ENCODE measurements at places on chromosomes 16 and 17.

DNA sequence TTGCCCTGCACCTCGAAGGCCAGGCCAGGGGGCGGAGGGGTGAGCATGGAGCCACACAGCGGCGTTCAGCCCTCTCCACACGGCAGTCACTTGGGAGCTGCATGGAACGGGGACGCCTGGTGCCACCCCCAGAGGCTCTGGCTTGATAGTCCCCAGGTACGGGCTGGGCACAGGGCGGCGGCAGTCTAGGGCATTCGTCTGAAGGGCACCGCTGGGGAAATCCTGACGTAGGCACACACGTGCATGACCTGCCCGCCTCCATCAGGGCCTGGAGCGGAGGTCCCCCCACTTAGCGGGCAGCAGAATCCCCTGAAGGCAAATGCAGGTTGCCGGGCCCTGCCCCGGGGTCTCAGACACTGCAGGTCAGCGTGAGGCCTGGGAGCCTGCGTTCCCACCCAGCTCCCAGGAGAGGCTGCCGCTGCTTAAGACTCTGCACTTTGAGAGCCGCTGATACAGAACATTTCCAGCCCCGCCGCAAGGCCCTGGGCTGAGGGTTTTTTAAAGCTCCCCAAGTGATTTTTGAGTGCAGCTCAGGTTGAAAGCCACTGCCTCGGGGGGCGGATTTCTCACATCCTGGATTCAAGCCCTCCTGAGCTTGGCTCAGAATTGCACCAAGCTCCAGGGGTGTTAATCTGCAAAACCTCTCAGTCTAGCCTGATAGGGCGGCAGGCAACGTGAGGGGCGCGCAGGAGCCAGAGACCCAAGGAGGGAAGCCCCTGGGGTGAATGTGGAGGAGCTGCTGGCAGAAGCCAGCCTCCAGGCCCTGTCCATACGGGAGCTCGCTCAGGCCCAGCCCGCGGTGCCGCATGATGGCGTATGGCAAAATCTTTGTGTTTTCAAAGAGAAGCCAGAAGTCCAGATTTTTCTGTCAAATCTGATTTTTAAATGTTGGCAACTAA lies 182.3 kb upstream of the GSE1 start:
- no peak for DNase-seq

DNA sequence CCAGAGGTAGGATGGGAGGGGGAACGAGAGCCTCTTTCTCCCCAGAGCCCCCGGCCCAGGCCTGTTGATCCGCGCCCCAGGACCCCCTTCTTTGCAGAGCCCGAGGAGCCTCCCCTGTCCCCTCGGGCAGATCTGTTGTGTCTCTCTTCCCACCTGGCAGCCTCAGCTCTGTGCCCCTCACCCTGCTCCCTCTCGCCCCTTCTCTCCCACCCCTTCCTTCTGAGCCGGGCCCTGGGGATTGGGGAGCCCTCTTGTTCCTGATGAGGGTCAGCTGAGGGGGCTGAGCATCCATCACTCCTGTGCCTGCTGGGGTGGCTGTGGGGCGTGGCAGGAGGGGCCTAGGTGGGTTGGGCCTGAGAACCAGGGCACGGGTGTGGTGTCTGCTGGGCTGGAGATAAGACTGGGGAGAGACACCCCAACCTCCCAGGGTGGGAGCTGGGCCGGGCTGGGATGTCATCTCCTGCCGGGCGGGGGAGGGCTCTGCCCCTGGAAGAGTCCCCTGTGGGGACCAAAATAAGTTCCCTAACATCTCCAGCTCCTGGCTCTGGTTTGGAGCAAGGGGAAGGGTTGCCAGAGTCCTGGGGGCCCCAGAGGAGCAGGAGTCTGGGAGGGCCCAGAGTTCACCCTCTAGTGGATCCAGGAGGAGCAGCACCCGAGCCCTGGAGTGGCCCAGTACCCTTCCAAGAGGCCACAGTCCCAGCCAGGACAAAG lies 65.4 kb downstream of the MRC2 start:
- no peak for DNase-seq

- DNase-seq: no peak
These were observed 15.4 kb downstream of the PLLP start for GRCh38 chr16:57268804-57269800.

DNA sequence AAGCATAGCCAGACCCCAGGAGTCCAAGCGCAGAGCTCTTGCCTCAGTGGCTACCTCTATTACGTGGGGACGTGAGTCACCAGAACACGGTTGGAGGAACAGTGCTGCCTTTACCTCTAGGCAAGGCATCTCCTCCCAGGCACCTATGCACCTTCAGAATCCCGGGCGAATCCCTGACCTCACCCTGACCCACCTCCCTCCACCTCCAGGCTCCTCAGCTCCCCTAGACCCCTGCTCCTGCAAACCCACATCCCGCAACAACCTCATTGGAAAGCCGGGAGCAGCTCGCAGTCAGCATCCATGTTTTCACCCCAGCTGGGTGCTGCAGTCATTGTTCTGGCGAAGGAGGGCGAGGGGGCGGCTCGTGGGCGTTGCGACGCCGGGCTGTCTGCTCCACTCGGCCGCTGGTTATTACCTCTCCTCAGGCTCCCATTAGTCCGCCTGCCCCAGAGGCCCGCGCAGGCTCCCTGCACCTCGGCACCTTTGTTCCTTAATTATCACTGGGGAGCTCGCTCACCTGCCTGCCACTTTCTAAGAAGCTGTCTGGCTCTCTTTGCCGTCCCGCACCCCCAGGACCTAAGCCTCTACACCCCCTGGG lies 24.6 kb upstream of the DLX4 start:
- DNase-seq: no peak

DNA sequence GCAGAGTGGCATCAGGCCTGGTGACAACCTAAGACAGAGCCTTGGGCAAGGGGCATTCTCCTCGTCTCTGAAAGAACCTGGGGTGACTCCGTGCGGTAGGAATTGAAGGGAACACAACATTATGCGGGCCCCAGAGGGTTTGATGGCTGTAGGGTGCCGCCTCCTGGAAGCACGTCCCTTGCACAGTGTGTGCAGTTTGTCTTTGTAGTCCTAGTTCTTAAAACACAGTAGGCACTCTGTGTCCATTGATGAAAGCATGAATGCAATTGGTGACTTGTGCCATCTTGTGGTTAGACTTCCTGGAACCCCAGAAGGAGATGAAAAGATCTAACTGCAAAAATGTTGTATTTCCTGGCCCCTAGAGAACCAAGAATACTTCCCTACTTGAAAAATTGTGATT lies 279.8 kb downstream of the UTP18 start:
- no peak for DNase-seq

GRCh38 chr17:2481760-2482159 lies 29.9 kb downstream of the METTL16 start:
- DNase-seq: no peak

DNA sequence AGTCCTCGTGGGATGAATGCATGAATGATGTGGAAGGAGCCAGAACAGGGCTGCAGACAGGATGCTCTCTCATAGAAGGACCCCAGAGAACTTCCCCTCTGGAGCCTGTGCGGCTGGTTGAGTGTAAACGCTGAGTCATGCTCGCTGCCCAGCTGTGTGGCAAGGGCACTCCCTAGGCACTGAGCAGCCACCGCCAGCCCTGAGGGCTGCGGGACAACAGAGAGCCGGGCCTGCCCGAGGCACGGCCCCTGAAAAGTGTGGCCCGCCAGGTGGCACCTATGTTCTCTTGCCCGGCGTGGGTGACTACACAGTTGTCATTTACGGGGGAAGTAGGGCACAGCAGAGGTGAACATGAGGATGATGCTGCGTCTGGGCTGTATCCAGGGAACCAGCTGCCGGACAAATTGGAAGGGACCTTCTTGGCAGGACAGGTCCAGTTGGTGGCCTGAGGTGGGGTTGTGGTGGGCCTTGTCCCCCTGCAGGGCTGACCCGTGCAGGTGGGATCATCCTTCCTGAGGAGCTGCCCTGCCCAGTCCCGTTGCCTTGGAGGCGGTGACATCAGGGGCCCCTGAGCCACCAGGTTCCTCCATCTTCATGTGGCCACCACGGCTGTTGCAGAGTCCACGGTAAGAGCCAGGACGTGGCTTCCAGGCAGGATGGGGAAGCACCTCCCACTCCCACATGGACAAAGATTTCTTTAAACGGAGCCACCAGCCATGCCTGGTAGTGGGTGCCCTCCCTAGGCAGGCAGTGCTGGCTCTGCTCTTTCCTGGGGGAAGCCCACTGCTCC lies 94.8 kb upstream of the CBX4 start:
- no peak for DNase-seq

DNA sequence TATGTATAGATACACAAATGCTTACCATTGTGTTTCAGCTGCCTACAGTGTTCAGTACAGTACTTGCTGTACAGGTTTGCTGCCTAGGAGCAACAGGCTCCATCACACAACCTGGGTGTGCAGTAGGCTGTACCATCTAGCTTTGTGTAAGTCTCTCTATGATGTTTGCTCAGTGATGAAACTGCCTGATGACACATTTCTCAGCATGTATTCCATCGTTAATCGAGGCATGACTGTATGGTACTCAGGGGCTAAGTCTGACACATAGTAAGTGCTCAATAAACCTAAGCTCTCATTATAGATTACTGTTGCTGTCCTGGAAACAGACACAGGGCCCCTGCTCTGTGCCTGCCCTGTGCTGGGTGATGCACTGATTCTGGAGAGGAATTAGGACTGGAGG lies 18.1 kb downstream of the KCNJ12 start:
- DNase-seq: no peak

GRCh38 chr16:54110016-54110981 lies 176.3 kb downstream of the IRX3 start:
- DNase-seq: no peak

DNA sequence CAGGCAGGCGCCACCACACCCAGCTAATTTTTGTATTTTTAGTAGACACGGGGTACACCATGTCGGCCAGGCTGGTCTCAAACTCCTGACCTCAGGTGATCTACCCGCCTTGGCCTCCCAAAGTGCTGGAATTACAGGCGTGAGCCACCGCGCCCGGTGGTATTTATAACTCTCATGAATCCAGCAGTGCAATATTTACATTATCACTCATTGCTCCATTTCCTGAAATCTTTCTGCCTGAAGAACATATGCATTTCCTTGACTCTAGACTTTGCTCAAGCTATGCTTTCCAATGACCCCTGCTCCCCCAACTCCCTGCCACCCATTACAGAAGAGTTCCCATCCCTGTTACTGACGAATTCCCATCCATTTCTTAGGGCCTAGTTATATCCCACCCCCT lies 19.7 kb upstream of the NDUFAB1 start:
- no peak for DNase-seq

DNA sequence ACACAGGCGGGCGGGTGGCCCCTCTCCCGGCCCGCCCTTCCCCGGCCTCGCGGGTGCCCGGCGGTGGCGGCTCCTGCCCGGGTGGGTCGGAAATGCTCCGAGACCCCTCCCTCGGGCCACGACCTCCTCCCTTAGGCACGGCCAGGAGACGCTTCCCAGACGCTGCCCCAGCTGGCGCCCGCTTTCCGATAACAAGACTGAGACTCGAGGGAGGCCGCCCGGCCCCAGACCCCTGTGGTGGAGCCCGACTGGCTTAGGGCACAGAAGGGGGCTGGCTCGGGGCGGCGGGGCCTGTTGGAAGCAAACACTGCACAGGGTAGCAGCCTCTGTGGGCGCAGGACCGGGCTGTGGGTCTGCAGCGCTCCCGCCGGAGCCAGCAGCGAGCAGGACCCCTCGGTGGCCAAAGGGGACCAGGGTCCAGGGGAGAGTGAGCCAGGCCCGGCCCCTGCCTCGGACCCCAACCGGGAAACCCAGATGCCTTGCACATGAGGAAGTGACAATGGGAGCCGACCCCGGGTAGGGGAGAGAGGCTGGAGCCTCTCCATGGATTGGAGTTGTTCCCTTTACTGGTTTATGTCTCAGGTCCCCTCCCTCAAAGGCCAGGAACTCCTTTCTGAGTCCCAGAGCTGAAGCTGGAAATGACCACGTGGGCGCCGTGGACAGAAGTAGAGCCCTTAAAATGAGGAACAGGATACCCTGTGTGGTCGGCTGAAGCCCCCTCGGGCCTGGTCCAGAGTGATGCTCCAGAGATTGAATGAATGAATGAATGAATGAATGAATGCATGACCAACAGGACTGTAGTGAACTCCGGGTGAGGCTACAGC lies 19.8 kb upstream of the ADCY7 start:
- DNase-seq: no peak

- peak; percentile 92 for DNase-seq
These were observed 97.3 kb upstream of the METTL9 start for GRCh38 chr16:21501869-21502667.

GRCh38 chr17:75843577-75844529 lies at the start of gene UNC13D:
Gene UNC13D (minus strand): TSS chr17:75844404. CDS start chr17:75844337, 67 bp downstream.
- no peak for DNase-seq

- DNase-seq: no peak
These were observed 672 bp upstream of the ALKBH5 start for GRCh38 chr17:18182978-18183333.
